ENCODE measurements at places on chromosomes 7 and 10.
A peak's percentile ranks its signal among the peaks of the same experiment; 100 is the strongest.

DNA sequence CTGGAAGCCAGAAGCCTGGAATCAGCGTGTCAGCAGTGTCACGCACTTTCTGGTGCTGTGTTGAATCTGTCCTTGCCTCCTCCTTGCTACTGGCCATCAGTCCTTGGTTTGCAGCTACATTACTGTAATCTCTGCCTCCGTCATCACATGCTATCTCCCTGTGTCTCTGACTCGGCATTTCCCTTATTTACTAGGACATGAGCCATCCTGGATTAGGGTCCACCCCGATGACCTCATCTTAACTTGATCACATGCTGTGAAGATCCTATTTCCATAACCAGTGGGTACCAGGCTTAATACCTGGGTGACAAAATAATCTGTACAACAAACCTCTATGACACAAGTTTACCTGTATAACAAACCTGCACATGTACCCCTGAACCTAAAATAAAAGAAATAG, 518.0 kb upstream of the KLF6 start:
- no peak for DNase-seq

- DNase-seq, result no peak
Observed at GRCh38 chr7:139522830-139523198, 671 bp upstream of the CLEC2L start.

GRCh38 chr7:90312745-90313144, 8.4 kb downstream of the FAM237B start:
- DNase-seq, result no peak

DNA sequence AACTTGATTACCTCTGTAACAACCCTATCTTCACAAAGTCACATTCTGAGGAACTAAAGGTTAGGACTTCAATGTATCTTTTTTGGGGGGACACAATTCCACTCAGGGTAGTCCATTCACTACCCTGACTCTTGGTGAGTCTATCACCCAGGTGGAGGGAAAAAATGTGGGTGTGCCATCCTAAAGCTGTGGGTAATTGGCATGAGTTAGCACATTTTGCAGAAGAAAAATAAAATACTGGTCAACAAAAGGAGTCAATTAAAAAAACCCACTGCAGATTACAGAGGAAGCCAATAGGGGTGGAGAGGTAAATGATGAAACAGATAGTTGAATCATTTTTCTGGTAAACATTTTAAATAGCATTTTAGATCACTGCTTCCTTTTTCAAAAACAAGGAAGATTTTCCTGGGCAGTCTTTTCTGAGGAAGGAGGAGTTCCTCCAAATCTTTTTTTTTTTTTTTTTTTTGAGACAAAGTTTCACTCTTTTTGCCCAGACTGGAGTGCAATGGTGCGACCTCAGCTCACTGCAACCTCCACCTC, 5.1 kb upstream of the BLVRA start:
- no peak for DNase-seq

DNA sequence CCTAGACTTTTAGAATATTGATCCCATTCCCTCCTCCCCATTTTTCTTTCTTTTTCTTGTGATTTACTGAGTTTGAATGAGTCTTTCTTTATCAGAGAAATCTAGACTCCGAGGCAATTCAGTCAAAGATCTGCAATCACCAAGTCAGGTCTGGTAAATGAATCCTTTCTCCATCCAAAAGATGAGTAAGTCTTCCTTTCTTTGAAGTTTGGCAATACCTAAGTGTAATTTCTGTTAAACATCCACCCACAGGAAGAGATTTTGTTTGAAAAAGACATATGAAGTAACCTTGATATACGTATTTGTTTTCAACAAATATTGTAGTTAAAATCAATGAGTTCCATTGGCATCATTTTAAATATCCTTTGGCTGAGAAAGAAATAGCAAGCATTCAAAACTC, 58.3 kb downstream of the SLC39A12 start:
- no peak for DNase-seq

DNA sequence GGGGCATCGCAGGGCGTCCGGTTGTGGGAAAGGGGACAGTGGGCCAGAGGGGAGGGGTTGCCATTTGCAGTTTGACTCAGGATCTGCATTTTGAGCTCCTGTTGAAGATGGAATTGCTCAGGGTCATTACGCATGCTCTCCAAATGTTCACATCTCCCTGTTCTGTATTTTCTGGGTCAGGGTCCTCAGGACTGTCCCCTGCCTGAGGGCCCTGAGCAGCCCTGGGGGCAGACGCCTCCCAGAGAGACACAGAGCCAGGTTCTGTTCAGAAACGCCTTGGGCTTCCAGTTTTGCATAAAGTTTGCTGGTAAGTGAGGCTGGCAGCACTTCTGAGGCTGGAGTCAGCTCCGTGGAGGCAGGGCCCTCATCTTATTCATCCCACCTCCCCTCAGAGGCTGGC, 34.1 kb upstream of the NUB1 start:
- DNase-seq, result no peak

DNA sequence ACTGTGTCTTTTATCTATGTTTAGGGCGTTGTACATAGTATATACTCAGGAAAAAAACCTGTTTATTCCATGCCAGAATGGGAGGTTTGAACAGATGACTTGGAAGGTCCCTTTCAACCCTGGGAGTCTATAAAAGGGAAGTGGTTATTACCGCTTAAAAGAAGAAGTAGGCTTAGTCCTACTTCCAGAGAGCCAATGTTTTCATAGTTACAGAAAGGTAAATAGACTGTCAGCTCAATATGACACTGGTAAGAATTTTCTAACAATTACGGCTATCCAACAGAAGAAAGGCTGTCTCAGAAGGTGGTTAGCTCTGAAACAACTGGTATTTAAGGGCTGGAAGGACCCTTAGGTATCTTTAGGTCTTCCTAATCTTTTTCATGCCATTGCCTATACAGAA, 1.1 kb upstream of the TFAM start:
- DNase-seq, result no peak

DNA sequence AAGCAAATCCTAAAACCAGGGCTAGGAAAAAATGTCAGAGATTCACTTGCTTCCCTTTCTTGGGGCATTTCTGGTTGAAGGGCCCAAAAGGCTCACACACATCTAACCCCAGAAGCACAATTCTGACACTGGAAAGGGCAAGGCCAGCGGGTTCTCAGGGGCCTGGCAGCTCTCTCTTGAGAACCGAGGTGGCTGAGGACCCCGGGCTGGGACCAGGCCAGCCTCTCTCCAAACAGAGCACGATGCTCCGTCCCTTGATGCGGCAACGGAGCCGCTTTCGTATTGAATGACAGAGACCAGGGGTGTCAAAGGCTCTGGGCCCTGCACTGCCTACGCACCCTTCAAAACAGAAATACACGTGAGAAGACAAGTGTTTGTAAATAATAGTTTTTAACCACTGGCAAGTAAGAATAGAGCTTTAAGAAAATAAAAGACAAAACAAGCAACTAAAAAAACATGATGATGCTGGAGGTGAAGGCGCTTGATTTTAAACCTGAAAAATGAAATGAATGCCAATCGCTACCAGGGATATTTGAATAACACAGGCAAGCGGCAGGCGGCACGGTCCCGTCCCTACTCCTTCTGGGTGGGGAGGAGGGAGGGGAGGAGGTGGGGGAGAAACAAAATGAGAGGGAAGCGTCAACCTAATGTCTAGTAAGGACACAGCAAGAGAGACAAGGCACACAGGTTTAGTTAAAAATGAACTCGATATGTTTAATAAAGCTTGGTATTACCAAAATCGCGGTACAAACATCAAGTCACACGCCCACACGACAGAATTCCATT, 68.0 kb downstream of the SLC29A4 start:
- no peak for DNase-seq

DNA sequence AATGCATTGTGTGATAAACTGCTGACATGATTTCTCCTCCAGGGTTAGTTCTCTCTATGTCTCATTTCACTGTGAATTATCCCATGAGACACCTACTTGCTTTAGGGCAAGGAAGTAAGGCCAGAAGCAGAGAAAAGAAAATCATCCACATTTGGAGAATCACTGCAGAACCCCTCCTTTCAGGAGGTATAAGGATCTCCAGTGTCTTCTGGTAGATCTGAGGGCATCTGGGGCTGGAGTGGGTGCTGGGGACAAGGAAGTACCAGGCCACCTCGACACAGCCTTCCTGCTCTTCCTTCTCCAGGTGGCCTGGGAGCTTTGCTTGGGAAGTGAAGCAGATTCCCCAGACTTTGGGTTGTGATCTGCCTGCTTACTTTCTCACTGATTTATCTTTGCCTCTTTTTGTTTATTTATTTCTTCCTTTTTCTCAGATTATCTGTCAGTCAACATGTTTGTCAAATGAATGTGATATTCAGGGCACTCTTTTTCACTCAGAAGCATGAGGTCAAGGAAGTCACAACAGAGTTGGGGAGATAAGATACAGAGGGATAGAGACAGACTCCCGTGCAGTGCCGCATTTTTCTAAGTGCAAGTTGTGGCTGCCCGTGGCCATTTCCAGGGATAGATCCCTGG, 12.4 kb upstream of the CAMK2G start:
- no peak for DNase-seq

DNA sequence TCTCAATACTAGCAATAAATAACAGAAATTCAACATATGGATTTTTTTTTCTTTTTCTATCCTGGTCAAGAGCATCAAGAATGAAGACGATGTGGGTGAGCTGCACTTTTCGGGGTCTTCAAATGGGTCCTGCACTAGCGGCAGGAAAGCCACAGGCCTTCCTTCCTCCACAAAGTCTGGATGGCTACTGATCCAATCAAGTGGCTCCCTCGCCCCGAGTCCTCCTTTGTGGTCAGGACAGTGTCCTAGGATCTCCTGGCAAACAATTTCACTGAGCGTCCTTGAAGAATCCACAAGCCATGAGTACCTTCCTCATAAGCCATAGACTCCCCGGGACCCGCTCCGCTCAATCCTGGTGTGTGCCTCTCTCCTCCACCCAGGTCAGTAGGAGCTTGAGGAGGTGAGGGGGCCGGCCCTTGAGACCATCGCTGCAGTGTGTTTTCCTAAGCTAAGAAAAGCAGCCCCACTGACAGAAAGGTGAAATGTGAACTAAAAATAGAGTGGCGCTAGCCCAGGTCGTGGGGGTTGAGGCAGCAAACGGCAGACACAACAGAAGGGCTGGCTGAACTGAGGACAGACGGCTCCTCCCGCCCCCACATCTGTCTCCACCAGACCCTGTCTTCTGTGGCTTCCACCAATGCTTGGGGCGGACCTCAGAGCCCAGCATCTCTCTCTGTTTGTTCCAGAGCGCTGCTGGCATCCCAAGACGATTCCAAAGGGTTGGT, 202.3 kb downstream of the HERPUD2 start:
- no peak for DNase-seq

DNA sequence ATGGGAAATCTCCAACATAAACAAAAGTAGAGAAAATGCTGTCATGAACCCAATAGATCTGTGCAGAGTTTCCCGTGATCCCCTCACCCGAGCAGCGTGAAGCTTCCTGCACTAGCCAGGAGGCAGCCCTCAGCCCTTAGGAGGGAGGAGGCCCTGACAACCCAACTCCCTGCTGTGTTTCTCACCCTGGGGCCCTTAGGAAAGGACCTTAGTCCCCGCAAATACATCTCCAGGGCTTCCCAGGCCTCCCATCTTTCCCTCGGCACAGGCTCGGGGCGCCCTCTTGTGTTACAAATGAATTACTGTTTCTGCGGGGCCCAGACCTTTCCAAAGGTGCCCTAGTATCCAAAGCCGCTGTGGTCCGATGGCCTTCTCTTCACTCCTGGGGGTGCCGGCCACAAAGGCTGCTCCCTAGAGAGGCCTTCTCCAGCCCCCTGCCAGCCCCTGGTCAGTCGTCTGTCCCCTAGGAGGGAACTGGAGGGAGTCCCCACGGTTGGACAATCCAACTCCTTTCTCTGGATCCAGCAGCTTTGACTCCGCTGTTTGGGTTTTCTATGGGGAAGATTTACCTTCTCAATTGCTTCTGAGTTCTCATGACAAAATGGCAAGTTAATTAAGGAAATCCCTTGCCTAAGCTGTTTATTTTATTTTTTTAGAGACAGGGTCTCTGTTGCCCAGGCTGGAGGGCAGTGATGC, 49.9 kb upstream of the SH2B2 start:
- peak; percentile 63 for DNase-seq

DNA sequence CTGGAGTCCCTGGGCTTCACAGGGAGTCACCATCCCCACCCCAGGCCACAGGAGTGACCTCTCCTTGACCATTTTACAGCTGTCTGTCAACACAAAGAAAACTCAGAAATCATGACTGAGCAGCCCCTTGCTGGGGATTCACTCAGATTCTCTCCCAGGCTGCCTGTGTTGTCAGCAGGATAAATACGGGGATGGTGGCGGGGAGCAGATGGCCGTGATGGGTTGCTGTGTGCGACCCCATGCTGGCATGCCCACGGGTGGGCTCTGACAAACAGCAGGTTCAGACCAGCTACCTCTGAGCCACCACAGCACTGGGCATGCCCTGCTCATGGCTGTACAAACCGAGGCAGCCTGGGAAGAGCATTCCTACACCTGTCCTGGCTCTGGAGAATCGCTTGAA, 136.1 kb downstream of the SLIT1 start:
- DNase-seq, result no peak

- no peak for DNase-seq
Observed at GRCh38 chr7:46929359-46929758, 652.6 kb downstream of the TNS3 start.

GRCh38 chr7:104240401-104240800, 32.6 kb upstream of the ORC5 start:
- no peak for DNase-seq

DNA sequence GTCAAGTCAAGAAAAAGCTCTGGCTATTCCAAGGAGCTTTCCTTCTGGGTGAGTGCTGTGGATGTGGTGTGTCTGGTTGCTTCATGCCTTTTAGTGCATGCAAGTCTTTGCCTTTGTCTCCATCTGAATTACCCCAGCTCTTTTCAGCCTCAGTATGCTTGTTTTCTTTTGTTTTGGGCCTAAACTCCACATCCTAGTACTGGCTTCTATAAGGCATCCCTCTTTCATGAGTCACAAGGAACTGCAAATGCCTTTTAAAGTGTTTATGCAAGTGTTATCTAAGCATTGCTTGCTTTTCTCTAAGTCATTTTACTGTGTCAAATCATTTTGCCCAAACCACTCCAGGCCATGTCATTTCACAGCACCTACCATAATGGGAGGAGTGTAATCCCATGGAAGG, 132.1 kb downstream of the PLCE1 start:
- DNase-seq, result no peak

DNA sequence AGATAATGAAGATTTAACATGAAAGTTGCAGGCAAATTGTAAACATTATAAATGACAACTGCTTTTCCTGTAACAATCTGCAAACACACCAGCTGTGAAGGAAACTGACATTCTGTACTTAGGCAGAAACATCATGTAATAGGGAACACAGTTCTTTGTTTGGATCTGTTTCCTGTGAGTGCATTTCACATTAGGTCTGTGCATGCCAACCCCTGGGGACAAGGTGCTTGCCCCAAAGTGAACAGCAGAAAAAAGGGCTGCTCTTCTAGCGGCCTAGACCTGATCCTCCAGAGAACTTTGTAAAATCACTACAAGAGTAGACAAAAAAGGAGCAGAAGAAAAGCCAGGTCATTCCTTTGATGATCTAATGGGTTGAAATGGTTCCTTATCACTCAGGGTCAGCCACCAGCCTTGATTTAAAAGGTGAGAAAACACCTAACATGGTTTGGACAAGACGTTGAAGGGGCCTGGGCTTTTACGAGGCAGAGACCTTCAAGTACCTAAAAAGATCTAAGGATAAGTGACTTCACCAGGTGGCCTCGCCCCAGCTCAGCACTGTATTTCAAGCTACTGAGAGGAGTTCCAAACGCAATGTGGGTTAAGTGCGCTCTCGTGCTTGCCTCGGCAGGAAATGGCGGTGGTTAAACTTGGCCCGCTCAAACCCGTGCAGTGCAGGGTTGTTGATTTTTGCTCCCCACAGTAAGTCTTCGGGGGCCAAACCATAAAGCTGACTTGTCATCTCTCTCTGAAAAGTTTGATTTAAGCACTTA, 249.7 kb downstream of the CREB5 start:
- peak; percentile 75 for DNase-seq

- DNase-seq, result peak; percentile 74
Observed at GRCh38 chr7:111752022-111752582, 189.8 kb upstream of the IMMP2L start.

GRCh38 chr7:505171-505570, 14.5 kb downstream of the PDGFA start:
- no peak for DNase-seq
